ENCODE measurements at places on chromosomes 7 and 10.
A peak's percentile ranks its signal among the peaks of the same experiment; 100 is the strongest.

- DNase-seq, result peak; percentile 58
These were observed 56.7 kb downstream of the JCAD start for GRCh38 chr10:30002426-30003266.

DNA sequence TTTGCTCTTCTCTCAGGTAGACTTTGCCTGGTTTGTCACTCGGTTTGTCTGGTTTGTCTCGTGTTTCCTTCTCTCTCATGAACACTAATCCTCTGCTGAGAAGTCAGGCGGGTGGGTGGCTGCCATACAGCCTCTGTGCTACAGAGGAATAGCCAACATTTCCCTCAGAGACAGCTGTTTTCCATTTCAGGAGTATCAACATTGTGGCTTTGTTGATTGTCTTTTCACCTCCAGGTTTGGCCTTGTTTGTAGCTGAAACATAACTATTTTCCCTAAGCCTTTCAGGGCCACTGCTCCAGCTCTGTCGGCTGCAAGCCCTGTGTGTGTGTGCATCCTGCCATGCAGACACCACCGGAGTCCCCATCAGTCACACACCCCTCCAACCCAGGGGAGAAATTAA is 122.8 kb downstream of the BAMBI start:
- DNase-seq, result no peak

DNA sequence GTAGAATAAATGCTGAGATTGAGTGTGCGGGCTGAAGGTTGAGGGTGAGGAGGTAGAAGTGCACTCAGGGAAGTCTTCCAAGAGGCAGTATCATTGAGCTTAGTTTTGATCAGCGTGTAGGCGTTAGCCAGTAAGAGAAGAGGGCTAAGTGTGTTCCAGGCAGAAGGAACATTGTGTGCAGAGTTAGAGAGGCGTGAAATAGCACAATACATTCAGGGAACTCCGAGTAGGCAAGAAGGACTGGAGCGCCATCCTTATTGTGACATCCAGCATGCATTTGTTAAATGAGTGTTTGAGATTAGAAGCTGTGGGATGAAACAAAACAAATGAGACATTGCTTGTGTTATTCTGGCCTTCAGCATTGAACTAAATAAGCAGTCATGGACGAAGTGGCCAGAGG is 140.9 kb upstream of the MKLN1 start:
- DNase-seq, result no peak

GRCh38 chr7:114720725-114721124 is 201.2 kb upstream of the MDFIC start:
- no peak for DNase-seq

DNA sequence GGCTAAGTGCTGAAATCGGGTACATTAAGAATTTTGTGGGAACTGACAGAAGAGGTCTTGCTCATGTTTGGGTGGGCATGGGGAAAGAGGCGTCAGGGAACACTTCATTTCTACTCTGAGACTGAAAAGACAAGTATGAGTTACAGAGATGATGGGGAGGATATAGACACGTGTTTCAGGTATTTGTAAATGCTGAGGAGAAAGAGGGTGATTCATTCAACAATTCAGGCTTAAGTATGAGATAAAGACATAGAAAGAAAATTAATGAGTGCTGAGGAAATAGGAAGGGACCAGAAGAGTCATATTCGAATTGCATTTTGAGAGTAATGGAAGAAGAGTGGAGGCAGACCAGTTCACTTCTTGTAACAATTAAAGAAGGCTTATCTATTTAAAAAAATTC is 143.6 kb downstream of the HBP1 start:
- DNase-seq, result no peak

GRCh38 chr7:151311294-151311864 is 30.2 kb upstream of the NUB1 start:
- no peak for DNase-seq

- DNase-seq, result no peak
These were observed 132.4 kb upstream of the GDF10 start for GRCh38 chr10:47167591-47167990.

DNA sequence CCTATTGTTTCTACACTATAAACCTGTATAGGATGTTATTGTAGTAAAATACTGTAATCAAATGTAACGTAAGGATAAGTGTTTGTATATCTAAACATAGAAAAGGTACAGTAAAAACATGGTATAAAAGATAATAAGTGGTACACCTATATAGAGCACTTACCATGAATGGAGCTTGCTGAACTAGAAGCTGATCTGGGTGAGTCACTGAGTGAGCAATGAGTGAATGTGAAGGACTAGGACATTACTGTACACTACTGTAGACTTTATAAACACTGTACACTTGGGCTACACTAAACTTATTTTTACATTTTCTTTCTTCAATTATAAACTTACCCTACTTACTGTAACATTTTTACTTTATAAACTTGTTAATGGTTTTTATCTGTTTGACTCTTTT is 732.9 kb upstream of the LRRN3 start:
- no peak for DNase-seq

DNA sequence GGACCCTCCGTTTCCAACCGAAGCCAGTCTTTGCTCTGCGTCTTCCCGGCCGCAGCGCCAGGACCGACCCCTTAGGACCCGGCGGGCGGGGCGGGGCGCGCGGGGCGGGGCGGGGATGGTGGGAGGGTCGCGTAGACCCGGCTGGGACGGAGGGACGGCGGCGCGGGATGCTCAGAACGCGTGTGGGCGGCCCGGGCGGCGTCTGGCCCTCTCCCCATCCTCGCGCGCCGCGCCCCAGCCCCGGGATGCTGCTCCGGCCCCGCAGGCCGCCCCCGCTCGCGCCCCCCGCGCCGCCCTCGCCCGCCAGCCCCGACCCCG is at the start of gene UTF1:
Gene UTF1, plus strand, starts transcription at position 174 of the 318 bp plus-strand sequence. Its CDS starts 72 bp downstream, at position 246.
- no peak for DNase-seq

DNA sequence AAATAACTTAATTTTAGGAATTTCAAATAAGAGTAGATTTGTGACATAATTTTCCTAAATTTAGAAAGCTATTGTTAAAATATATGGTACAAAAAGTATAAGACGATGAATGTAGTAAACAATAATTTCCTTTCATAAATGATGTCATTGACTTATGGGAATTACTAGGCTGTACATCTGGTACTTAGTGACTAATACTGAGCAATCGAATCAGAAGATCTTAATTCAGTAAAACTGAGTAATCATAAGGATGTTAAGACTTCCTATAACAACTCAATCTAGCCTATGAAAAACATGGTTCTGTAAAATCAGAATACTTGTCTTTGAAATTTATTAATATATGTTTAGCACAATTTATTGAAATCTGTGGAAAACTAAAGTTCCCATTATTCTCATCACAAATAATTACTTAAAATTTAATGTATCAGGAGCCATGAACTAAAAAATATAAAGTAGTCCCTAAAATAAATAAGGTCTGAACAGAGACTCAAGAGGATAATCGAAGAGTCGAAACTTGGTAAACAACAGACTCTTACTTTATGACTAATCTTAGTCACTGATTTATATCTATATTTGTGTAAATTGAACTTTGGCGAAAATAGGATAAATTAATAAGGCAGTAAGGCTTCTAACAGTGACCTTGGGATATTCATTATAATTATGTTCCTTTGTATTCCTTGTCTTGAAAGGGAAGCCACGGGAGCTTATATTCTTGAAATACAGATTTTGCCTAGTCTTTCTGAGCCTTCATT is 142.1 kb downstream of the HGF start:
- DNase-seq, result no peak

- no peak for DNase-seq
These were observed 66.1 kb downstream of the ADD3 start for GRCh38 chr10:110073896-110074295.
